ENCODE measurements at places on chromosomes 7 and 10.

DNA sequence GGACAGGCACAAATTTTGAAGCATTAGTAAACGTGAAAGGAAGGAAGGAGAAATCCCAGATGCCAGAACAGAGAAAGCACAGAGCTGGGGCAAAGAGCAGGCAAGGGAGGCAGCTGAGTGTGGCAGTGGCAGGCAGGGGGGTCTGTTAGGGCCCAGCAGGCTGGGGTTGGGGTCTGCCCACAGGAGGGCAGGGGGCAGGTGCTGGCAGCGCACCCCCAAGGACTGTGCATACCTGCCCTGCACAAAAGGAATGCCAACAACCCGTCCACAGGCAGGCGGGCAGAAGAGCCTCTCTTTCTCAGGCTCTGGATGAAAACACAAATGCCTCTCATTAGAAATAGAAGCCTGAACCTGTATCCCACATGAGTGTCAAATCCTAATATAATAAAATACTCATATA, 552.3 kb downstream of the PTPRN2 start:
- no peak for DNase-seq

GRCh38 chr10:80498833-80499741, 38.6 kb upstream of the SH2D4B start:
- DNase-seq: peak; percentile 96

DNA sequence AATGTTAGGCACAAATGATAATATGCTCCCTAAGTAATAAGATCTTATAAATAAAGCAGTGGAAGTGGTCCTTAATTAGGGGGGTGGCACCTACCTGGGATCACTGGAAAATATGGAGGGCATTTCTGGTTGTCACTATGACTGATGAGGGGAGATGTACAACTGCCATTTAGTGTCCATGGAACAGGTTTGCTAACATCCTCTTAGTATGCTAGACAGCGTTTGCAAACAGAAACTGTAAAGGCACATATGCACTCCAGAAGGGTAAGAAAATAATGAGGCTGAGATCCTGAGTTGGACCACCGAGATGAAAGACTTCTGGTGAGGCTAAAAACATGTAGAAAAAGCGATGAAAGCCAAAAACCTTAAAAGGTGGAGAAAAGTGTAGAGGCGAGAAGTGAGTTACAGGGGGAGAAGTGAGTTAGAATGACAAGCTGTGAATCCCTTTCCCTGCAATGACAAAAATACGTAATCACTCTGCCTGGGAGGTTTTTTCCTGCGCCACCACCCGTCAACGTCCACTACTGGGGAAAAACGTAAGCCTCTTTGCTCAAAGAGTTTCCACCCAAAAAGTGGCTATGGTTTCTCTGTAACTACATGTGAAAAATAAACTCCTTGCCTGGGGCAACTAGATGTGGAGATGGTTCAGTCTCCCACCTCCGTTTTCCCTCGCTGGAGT, 767 bp downstream of the KRIT1 start:
- DNase-seq: no peak

DNA sequence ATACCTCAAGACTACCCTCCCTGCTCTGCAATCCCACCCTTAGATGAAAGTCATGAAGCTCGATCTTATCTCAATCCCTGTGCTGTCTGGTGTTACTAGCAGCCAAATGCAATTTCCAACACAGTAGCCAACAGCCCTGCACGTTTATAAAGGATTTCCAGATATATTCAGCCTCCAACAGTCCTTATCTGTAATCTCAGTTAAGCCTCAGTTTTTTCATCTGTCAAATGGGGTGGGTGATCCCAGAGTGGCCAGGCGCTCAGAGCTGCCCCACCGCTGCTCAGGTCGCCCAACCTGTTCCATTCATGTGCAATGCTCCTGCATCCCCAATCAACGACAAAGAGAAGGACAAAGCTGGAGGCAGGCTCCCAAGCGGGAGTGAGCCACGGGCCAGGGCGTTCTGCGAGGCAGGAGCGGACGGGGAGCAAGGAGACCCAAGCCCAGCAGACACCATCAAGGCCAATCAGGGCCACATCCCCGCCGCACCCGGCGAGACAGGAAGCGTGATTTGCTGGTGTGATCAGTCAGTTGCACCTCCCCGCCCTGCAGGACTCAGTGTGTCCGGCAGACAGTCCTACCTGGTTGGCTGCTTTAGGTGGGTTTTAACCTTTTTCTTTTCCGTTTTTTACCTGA, 19.7 kb downstream of the PDGFA start:
- DNase-seq: no peak

DNA sequence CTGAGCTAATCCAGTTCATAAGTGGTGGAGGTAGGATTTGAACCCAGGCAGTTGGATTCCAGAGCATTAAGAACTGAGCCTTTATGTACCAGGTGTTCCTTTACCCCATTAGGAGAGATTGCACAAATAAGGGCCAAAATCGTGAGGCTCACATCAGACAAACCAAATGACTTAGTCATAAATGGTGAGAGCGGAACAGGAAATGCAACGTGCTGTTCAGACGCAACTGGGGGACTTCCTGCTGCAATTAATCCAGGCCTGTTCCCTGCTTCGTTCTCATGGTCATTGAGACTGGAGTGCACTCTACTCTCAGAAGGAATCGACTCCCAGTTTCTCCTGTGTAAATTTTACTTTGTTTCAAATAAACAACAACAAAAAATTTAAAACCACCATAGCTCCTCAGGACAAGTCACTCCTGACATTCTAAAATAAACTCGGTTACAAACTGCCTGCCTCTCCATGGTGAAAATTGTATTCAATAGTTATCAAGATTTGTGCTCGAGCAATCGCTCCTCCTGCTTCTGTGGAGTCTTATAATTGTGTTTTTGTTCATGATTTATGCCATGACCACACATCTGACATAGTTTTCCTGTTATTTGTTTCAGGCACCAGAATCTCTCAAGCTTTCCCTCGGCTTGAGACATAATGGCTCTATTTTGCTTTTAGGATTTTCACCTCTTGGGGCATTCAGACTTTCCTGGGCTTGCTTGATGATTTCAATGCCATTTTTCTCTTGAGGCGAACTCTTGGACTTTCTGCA, 115.3 kb upstream of the BMPER start:
- DNase-seq: no peak

- DNase-seq: peak; percentile 40
Observed at GRCh38 chr7:134720091-134720935, 59.1 kb upstream of the CALD1 start.

DNA sequence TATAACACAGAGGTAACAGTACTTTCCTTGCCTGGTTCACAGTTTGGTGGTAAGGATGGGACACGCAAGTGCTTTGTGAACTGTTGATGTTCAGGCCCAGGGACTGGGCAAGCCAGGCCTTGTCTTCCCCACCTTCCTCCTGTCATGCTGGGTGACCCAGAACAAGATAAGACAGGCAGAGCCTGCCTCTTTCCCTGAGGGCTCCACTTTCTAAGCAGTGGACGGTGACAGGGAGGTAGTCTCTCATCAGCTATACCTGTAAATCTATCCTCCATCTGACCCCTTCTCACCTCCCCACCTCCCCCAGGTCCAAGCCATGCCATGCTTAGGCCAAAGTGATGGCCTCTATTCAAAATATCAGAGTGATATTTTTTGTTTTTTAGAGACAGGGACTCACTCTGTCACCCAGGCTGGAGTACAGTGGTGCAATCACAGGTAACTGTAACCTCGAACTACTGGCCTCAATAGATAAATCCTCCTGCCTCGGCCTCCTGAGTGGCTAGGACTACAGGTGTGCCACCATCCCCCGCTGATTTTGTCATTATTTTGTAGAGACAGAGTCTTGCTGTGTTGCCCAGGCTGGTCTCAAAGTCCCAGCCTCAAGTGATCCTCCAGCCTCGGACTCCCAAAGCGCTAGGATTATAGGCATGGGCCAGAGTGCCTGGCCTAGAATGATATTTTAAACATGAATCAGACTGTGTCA, 42.8 kb downstream of the PDLIM1 start:
- DNase-seq: no peak

DNA sequence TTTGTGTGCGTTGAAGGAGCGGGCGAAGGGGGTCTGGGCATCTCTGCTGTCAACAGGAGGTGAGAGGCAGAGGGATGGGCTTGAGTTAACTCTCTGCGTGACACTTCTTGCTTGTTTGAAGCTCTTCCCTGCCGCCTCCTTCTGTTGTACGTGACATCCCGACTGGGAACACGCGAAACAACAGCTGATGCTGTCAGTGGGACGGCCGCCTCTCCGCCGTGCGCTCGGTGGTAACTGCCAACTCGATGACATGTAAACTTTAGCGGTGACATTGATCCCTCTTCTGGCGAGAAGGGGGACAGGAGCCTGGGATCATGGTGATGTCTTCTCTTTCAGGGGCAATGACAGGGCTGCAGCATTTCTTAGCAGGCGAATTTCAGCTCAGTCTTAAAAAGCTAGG, 394.5 kb downstream of the TYW1 start:
- no peak for DNase-seq

All from brain microvascular endothelial cell (primary cell).